Left renal cortex interstitium (tissue), 4 donors: ENCODE measurements at places on chromosomes 2 and 18. TPM values are rescaled to one million over a fixed set of nuclear protein-coding genes. Genes with fewer than 3 reads are reported as not detected.

- no peak for DNase-seq
These were observed 74.2 kb upstream of the LAPTM4A start for GRCh38 chr2:20125616-20126015.

DNA sequence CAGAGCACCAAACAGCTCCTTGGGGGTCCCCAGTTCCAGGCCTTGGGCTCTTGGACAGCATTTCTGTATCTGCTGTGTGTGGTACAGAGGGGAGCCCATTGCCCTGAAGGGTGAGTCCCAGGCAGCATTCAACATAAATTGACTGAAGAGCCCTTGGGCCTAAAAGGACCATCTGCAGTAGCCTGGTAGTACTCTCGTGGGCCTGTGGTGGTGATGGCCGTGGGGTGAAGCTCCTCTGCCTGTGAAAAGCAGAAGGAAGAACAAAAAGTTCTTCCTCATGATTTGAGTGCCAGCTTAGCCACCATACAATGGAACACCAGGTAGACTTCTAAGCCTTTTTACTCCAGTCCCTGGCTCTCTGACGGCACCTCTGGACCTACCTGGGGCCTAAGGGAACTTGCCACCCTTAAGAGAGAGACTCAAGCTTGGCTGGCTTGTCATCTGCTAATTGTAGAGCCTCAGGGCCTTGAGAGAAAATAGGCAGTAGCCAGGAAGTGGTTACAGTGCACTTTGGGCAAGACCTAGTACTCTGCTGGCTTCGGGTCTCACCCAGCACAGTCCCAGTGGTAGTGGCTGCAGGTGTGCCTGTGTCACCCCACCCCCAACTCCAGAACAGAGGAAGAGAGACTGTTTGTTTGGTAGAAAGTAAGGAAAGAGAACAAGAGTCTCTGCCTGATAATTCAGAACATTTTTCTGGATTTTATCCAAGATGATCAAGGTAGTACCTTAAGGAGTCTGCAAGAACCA is 84.6 kb upstream of the CERS6 start:
- DNase-seq = no peak

- no peak for DNase-seq
These were observed 67.0 kb upstream of the TMEM200C start for GRCh38 chr18:5962362-5962761.

- no peak for DNase-seq
These were observed 38.1 kb downstream of the NUP35 start for GRCh38 chr2:183162362-183162761.

GRCh38 chr2:106163948-106164545 is 30.1 kb downstream of the UXS1 start:
- DNase-seq = no peak

DNA sequence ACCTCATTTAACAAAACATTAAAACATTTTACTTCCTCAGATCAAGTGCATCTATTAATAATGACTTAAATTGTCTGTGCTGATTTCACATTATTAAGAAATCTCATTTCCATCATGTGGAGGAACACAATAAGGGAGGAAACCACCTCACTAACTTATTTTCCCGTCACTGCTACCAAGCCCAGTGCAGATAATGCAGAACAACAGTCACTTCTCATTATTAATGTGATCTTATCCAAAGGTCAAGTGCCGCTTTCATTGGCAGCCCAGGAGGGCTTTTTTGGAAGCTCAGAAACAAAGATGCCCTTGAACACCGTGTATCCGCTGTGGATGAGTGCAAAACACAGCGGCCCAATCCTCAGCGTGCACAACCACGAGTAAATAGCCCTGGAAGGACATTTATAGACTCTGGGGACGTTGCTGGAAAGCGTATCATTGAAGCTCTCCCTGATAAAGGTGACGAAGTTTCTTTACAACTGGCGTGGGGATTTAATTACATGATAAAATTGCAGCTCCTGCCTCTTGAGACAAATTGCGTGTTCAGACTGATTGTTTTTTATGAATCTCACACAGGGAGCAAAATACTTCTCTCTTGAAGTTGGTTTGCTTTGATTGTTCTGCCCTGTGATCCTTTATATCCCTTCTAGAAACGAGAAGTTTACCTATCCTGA is 13.2 kb downstream of the ASB18 start:
- no peak for DNase-seq

- DNase-seq = no peak
These were observed 89.4 kb upstream of the MAPRE2 start for GRCh38 chr18:34951625-34952379.

DNA sequence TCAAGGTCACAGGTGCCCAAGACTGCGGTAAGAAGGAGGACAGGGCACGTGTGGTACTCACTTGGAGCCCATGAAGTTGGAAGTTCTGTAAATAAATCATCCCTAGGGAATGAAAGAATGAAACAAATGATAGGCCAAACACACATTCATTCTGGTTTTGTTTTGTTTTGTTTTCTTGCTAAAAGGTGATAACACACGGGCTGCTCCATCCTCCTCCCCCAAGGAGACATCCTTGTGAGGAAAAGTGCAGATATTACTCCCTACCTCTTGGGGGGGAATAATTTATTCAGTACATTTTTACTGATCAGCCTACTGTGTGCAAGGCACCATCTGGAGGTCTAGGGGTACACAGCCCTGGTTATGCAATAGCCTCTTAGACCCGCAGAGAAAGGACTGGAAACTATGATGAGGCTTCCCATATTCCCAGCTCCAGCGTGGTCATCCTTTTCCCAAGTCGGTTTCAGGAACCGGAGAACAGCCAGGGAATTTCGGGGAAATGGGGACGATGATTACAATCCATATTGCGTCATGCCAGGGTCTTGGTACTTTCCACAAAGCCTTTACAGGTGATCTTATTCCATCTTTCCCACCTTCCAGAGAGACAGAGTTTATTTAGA is 6.3 kb downstream of the RAX start:
- no peak for DNase-seq

DNA sequence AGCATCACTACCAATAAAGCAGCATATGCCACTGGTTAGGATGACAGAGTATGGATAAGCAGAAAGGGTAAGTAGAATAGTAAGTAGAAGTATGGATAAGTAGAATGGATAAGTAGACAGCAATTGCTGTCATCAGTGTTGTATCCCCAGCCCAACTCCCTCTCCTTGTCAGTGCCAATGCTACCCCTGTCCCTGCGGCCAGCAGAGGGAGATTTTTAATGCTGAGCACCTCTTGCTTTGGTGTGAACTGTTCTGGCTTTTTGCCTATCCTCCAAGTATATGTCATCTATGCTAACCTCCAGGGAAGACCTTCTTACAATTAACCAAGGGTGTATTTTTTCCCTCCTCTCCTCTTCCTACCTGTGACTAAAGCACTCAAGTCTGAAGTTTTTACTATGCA is 136.7 kb upstream of the SPHKAP start:
- DNase-seq = no peak

DNA sequence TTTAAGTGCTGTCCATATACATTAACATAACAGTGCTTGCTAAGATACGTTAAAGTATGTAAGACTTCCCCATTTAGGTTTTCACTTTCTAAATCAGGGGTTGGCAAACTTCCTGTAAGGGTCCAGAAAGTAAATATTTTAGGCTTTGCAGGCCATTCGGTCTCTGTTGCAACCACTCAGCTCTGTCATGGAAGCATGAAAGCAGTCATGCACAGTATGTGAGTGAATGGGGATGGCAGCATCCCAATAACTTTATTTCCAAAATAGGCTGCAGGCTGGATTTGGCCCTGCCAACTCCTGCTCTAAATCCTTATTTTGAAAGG is 128.7 kb downstream of the PLA2R1 start:
- DNase-seq = no peak

DNA sequence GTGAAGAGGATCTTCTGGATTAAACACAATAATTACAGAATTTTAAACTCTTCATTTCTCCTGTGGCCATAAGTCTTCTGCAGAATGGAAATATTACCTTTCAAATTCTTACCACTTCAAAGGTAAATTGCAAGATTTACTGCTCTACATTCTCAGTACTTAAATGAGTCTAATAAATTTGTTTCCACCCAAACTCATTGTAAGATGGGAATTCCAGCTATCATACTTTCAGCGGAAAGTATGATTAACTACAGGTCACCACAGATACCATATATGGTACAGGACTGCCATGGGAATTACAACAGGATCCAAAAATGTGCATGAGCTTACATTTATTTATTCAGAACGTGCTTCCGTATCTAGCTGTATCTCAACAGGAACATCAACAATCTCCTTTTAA is 3.1 kb downstream of the DSC3 start:
- no peak for DNase-seq

DNA sequence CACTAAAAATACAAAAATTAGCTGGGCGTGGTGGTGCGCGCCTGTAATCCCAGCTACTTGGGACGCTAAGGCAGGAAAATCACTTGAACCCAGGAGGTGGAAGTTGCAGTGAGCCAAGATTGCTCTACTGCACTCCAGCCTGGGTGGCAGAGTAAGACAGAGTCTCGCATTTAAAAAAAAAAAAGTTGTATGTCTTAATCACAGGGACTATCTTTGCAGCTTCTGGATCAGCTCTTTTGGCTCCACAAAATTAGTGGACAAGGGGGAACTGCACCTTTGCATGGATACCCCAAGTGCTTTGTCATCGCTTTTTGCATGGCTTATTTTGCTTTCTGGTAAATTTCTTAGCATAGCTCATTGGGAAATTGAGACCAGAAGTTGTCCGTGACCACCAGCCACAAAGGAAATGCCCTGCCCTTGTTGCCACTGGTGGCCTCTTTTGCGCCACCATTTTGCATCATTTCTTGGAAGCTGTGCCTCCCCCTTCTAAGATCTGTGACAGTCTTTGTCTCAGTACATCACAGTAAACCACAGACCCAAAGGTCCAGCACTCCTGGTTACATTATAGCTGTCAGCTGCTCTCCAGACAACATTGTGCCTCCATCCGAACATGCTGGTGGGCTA is 43.9 kb upstream of the PCBP1 start:
- no peak for DNase-seq

- no peak for DNase-seq
These were observed 56.1 kb upstream of the SMAD7 start for GRCh38 chr18:49006641-49007454.

DNA sequence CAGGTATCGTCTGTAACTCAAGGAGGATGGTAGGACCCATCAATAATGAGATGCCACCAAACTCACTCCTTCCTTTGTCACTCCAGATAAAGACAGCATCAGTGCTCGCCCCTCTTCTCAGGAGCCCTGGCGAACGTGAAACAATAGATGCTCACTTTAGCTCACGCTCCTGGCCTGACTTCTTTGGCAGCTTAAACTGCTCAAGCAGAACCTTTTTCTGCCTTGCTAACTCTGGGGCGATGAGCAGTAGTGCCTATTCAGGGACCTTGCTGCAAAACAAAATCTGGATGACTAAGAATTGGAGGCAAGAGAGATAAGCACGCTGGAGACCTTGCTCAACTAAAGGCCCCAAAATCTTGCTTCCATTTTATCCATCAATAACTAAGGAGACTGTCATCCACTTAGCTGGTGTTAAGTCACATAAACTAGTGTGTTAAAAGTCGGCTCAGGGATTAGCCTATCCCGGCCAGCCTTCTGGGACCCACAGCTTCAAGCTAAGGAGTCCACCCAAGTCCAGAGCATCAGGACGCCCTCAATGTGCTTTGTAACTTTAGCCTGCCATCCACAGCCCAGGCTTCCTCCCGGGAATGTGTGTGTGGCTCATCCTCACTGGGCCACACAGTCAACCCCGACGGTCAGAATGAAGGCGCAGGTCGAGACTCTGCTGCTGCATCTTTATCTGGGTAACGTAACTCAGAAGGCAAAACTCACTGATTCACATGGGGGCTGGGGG is 38.9 kb downstream of the ZNF516 start:
- no peak for DNase-seq

DNA sequence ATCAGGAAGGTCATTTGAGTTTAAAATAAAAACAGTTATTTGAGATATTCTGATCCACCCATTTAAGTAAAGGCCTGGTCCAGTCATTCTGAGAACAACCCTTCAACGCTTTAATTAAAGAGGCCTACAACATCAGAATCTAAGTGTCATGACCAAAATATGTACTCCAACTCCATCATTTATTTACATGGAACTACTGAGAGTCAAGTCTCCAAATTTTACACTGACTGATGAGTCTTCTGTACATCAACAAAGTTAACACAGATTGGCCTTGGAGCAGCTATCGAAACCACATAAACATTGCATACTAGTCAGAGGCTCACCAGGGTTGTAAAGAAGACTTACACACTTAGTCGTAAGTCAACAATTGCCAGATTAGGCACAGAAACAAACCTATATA is 37.1 kb downstream of the PIEZO2 start:
- no peak for DNase-seq

DNA sequence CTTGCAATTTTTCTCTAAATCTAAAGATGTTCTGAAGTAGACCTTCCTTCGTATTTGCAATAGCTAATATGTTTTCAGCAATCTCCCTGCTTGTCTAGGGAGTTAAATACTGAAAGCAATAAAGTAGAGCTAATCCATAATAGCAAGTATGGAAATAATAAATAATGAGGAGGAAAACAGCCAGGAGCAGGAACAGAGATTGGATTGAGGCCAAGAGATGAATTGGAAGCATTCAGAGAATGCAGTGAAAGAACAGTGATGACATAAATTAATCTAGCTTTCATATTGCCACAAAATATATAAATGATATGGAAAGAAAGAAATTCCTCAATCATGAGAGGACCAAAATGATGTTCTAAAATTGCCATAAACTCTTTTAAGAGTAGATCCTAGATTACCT is 679.7 kb downstream of the METTL4 start:
- no peak for DNase-seq

The CAVIN2 gene
- 35.2 TPM for polyA plus RNA-seq

The PRKAG3 gene
- 0.07 TPM for polyA plus RNA-seq

The MC5R gene
- 0.64 TPM for polyA plus RNA-seq

The MAP2 gene
- polyA plus RNA-seq = 25.1 TPM

The G6PC2 gene
- polyA plus RNA-seq = 0.13 TPM

The PLCD4 gene
- polyA plus RNA-seq = 9.1 TPM
